Heart left ventricle (tissue), 16 donors: ENCODE measurements at places on chromosomes 6 and 20. TPM values are rescaled to one million over a fixed set of nuclear protein-coding genes. Genes with fewer than 3 reads are reported as not detected.

DNA sequence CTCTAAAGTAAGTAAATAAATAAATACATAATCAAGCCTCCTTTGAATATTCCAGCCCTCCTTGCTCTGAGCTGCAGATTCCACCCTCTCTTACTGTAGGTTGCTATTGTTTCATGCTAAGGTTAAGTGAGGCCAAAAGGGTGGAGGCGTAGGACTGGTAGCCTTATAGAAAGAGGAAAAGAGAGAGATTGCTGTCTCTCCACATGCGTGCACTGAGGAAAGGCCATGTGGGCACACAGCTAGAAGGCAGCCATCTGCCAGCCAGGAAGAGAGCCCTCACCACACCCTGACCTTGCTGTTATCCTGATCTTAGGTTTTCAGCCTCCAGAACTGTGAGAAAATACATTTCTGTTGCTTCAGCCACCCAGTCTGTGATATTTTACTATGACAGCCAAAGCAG lies 87.4 kb upstream of the SHLD1 start:
- no peak for DNase-seq

- no peak for DNase-seq
Measured at GRCh38 chr6:140047321-140047720, 672.9 kb upstream of the CITED2 start.

- DNase-seq: no peak
Measured at GRCh38 chr6:101393829-101394251, 332 bp downstream of the GRIK2 start.

DNA sequence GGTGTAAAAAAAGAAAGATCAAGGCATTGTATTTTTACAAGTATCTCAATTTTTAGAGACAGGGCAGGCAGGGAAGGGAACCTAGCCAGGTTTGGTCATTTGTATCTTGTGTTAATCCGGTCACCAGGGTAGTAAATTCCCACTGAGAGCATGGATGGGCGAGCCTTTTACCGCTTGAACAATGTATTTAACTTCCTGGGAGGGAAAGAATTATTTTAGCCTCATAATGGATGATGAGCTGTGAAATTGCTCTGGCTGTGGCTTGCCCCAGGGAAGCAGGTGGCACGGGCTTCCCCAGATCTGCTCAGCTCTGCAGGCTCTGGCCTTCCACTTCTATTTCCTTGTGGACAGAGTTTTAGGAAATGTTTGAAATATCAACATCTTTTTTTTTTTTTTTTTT lies 72.9 kb downstream of the TOX2 start:
- no peak for DNase-seq

- DNase-seq: no peak
Measured at GRCh38 chr6:36615018-36615761, 21.0 kb downstream of the SRSF3 start.

DNA sequence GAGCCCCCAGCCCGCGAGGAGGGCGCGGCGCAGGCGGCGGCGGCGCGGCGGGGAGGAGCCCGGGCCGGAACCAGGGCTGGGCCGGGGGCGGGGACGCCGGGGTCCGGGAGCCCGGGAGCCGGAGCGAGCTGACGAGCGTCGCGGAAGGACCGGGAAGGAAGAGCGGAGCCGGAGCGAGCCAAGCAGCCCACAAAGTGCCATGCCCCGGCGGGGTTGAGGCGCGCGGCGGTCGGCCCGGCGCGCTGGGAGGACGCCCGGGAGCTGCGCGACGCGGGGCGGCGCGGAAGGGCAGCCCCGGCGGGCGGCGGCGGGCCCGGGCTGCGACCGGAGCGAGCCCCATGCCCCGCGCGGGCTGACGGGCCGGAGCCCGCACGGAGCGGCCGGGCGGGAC lies 289 bp downstream of the FOXP4 start:
- DNase-seq: no peak

GRCh38 chr20:36599912-36600345 lies 5.7 kb upstream of the RAB5IF start:
- DNase-seq: no peak

- DNase-seq: no peak
Measured at GRCh38 chr20:1291191-1291741, 25.2 kb downstream of the SNPH start.

The TRAPPC3L gene
- not detected for total RNA-seq
